ENCODE measurements at places on chromosomes 3 and 15.

GRCh38 chr3:30186741-30187219 is 419.6 kb upstream of the TGFBR2 start:
- no peak for DNase-seq

- DNase-seq: no peak
Measured at GRCh38 chr3:196985954-196986885, 17.6 kb upstream of the PIGZ start.

DNA sequence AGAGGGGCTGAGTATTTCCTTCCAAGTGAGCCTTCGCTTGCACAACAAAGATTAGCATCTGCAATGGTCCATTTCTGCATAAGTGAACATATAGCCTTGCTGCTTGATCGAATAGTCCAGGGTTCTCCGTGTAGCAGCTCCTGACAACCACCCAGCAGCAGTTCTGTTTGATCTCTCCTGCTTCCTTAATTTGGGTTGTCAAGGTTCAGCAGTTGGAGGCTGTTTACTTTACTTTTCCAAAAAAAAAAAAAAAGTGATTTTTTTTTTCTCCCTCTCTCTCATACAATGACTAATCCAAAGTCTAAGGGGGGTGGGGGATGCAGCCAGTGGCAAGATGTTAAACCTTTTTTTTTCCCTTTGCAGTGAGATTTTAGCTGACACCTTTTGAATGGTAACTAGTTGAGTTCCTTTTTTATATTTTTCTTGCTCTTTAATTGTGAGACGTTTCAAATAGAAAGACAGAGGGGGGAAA is 3.6 kb downstream of the FOXP1 start:
- DNase-seq: peak; percentile 33

- no peak for DNase-seq
Measured at GRCh38 chr3:145191543-145191942, 969.4 kb downstream of the PLOD2 start.

GRCh38 chr3:18716101-18716500 is 291.0 kb upstream of the SATB1 start:
- no peak for DNase-seq

DNA sequence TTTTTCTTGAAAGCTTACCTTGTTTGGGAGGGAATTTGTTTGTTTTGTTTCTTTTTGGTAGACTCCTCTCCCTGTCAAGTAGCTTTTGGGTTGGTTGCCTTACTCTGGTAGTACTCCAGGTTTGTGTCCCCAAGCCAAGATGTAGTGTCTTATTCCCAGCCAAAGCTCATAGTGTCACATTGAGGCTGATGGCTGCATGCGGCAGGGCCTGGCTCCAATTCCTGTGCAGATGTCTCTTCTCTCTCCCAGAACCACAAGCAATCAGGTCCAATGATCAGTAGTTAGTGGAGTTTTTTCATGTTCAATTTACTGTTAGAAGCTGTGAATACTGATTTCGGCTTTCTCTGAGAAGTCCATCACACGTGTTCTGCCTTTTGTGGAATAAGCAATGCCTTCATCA is 221.1 kb upstream of the THBS1 start:
- DNase-seq: no peak

- DNase-seq: peak; percentile 61
Measured at GRCh38 chr3:126782536-126782935, 78.5 kb downstream of the CHCHD6 start.

- no peak for DNase-seq
Measured at GRCh38 chr3:72390841-72391240, 457.4 kb downstream of the SHQ1 start.

DNA sequence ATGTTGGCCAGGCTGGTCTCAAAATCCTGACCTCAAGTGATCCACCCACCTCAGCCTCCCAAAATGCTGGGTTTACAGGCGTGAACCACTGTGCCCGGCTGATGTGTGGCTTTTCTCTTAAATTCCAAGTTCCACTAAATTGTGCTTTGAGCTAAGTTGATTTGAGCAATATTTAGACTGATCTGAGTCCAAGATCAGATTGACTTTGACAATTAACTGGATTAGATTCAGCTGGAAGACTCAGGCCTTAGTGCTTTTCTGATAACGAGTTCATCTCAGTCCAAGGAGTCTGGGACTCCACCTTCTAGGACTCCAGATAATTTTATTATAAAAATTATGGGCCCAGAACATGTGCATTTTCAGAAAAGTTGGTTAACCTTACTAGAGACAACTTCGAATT is 94.4 kb upstream of the FAM174B start:
- no peak for DNase-seq

DNA sequence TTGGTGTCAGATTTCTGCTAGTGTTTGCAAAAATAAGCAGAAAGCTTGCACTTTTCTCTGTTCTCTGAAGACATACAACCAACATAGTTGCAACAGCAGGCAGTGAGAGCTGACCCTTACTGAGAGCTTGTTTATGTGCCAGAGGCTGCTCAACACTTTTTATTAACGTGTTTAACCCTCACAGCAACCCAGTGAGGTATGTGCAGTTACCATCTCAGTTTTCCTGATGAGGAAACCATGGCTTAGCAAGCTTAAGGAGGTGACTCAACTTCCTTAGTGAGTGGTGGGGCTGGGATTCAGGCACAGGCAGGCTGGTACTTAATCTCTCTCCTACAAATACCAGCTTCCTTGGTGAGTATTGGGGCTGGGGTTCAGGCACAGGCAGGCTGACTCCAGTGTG is 158.1 kb upstream of the CTDSPL start:
- DNase-seq: no peak

DNA sequence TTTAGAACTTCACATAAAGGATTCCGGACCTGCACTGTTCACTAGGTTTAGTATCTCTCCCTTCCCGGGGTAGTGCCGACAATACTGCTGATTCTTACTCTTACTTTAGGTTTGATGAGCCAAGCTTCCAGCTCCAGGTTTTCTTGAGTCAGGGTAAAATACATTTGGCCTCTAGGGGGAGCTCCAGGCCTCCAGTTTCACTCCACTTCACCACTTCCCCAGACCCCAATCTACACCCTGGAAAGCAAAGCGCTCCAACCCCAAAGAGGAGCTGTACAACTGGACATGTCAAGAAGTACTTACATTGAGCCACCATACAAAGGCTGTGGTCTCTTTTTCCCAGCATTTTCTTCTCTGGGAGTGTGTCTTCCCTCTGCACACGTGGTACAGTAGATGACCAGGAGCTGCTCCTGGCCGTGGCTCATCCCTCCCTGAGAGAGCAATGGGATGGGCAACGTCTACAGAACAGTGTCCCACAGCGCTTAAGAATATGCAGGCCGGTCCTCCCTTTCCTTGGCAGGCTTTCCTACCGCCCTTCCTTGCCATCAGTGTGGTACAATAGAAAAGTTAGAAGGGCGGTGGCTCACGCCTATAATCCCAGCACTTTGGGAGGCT is 93.9 kb upstream of the CCDC80 start:
- DNase-seq: peak; percentile 54

GRCh38 chr3:72344236-72344635 is 504.0 kb downstream of the SHQ1 start:
- no peak for DNase-seq

- no peak for DNase-seq
Measured at GRCh38 chr15:35440265-35440664, 105.7 kb downstream of the DPH6 start.

DNA sequence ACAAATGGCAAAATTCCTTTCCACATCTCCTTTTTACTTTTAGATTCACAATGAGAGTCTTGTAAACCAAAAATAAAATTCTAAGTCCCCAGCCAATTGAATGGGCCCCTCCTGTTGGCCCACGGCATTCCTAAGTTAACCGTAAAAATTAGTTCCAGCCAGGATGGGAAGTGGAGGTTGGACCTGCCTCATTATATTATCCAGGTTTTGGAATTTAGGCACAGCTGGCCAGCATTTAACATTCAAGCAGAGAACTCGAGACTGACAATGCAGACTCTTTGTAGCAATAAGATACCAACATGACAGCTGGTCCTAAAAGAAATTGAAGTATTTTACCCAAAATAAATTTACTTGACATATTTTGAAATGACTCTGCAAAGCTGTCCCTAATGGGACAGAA is 321.0 kb upstream of the NAALADL2 start:
- no peak for DNase-seq

DNA sequence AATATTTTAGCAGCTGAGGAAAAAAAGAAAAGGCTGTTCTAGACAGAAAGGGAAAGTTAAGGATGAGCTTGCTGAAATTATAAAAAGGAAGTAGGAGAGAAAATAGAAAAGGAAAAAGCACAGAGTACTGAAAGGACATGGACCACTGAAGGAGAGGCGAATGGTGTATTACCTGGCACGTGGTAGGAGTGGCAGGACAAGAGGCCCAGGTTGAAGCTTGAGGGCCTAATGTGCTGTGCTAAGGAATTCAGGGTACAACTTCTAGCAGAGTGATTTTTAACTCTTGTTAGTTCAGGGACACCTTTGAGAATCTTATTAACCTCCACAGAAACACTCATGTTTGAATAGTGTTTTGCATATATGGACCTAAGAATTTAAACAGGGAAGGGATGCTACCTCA is 60.0 kb upstream of the CRTC3 start:
- no peak for DNase-seq

- DNase-seq: peak; percentile 97
Measured at GRCh38 chr15:66386204-66387123, at the start of gene MAP2K1. Gene MAP2K1 (plus strand): TSS chr15:66386912. CDS start chr15:66387348, 436 bp downstream.

GRCh38 chr3:30222441-30222840 is 384.0 kb upstream of the TGFBR2 start:
- DNase-seq: no peak

DNA sequence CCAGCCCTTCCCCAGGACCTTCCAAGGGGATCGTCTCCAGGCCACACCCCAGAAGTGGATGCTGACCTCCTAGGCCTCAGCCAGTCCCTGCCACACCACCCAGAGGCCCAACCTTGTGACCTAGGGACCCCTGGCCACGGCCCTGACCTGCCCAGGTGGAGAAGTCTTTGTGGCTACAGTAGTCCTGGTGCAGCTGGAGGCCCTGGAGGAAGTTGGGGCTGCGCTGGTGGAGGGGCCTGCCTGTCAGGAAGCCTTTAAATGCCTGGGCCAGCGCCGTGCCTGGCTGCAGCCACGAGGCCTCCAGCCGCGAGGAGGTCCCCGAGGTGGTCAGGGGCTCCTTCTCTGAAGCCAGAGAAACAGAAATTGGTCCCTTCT is 23.4 kb downstream of the PLA2G4D start:
- DNase-seq: no peak

- no peak for DNase-seq
Measured at GRCh38 chr3:134060561-134061385, 31.0 kb upstream of the SLCO2A1 start.

GRCh38 chr3:167113035-167113830 is 266.9 kb downstream of the ZBBX start:
- no peak for DNase-seq

DNA sequence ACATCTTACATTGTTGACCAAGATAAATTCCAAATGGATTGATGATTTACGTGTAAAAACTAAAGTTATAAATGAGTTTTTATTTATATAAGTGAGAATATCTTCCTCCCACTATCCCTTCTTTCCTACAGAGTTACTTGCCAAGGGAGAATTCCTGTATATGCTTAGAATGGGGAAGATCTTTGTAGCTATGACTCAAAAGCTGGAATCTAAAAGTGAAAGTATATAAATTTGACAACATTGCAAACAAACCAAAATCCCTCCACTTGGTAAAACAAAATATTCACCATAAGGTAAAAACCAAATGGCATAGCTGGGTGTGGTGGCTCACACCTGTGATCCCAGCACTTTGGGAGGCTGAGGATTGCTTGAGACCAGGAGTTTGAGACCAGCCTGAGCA is 52.7 kb upstream of the GCNT3 start:
- DNase-seq: no peak

GRCh38 chr3:10815487-10815886 is 541 bp upstream of the SLC6A11 start:
- no peak for DNase-seq

GRCh38 chr15:65870889-65871533 is 1.7 kb downstream of the RAB11A start:
- peak; percentile 67 for DNase-seq

DNA sequence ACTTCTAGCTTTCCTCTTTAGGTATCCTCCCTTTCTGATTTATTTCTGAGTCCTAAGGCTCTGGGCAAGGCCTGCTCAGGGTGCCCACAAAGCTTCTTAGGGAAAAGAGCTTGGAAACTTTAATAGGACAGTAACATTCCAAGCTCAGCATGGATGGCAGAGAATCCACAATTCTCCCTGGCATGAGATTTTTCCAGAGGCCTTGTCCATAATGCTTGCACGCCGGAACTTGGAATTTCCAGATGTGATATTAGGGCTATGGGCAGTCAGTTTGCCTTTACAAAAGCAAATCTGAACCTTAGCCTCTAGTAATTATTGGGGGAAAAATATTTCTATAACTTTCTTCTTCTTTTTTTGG is 139.0 kb upstream of the RBMS3 start:
- no peak for DNase-seq

All from hepatic stellate cell (primary cell).